Epithelial cell of prostate (primary cell): ENCODE measurements at places on chromosomes 12 and 14.

- no peak for DNase-seq
Measured at GRCh38 chr12:1453810-1454209, 140.6 kb downstream of the FBXL14 start.

DNA sequence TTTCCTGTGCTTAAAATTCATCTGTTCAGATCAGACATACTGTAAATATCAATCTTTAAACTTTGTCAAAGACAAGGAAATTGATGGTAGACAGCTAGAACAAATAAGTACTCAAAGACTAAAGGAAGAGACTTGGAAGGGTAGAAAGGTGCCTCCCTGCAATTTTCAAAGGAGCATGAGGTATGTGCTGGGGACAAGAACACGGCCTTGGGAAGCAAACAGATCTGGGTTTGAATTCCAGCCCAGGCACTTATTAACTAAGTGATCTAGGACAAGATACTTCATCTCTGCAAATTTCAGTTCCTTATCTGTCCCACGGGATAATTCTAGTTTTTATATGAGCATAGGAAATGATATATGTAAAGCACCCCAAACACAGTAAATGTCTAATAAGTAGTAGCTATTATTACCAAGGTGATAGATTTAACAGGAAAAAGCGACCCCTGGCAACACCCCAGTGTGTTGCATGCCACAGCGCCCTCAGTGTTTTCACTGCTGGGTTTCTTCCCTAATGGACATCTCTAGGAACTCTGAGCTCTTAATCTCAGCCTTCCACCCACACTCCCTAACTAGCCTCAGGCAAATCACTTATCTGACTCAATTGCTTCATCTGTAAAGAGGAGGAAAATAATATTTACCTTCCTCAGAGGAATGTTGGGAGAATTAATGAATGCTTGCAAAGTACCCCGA, 44.7 kb upstream of the BMP4 start:
- DNase-seq: no peak

- no peak for DNase-seq
Measured at GRCh38 chr12:60279221-60279620, 683.4 kb downstream of the SLC16A7 start.

DNA sequence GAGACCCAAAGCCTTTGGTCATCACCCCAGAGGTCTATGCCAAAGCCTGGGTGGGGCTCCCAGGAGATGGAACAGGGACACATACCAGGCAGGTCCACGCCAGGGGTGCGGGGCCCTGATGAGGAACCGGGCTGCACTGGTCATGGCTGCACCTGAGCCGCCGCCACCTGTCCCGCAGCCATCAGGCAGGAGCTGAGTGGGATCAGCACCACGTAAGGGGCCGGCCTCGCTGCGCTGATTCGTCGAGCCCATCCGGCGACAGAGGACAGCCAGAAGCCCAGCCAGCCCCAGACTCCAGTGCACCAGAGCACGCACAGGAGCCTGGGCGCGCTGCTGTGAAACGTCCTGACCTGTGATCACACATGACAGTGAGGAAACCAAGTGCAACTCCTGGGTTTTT, 15.9 kb downstream of the DEGS2 start:
- DNase-seq: no peak

- no peak for DNase-seq
Measured at GRCh38 chr12:118586433-118586832, 210.1 kb downstream of the SUDS3 start.

DNA sequence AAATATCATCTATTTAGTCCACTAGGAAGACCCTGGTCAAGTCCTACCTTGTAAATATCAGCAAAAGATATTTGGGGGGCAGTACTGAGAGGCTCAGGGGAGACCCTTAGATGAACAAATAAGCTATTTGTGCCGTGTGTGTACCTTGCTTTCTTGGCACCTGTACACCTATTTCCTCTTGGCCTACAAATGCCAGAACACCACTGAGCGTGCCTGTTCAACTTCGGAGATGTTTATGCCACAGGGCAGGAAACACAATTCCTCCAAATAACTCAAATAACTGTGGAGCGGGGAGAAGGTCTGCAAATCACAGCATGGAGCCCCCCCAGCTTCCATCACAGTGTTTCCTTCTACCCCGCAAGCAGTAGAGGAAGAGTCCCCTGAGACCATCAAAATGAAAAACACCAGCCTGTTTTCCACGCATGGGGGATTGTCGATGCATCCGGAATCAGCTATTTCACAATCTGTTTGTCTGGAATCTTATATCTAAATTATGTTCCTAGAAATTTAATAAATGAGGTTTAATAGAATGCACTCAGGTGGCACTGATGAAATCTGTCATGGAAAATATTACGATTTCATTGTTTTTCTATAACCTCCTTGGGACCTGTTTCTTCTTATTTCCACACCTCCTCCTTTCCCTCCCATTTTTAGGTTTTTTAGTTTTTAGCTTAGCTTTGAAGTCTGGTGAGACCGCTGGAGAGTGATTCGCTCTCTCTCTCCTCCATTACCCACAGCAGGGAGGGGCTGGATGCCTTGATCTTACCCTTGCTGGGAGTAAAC, 254.0 kb upstream of the SRRM4 start:
- DNase-seq: no peak

DNA sequence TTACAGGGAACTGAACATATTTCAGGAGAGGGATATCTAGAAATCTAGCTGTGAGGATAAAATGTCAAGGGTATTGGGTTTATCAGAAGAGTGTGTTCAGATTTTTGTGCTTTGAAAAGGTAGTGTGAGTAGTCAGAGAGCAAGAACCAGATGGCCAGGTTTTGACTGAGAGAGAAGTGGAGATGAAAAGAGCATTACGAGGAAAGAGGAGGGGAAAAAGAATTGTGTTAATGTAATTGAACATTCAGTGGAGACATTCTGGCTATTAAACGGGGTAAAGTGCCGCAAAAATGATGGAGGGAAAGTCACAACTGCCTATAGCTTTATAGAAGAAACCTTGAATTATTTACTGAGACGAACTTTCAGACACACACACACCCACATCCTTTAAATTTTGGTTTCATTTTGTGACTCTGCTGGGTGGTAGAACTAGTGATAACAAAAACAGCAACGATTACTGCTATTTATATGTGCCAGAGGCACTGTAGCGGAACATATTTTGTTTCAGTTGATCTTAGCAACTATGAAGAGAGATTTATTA, 213.6 kb downstream of the ERC1 start:
- no peak for DNase-seq

GRCh38 chr12:20259786-20260185, 108.6 kb upstream of the PDE3A start:
- no peak for DNase-seq

- peak; percentile 87 for DNase-seq
Measured at GRCh38 chr12:50167049-50167828, at the start of gene CERS5. CERS5 (minus strand) TSS chr12:50167369; CDS start chr12:50167297, 72 bp downstream.

- DNase-seq: peak; percentile 53
Measured at GRCh38 chr14:95545515-95546168, 10.8 kb downstream of the GLRX5 start.

DNA sequence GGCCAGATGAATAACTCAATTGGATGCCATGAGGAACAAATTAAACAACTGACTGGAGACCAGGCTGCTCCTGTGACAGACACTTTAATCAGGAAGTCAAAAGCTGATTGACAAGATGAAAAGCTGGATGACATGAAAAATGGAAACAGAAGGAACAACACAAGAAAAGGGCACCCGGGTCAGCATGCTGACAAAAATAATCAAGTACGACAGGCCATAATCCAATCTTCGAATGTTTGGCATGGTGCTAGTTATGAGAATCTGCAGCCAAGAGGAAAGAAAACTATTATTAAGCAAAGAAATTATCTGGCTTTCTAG, 544.7 kb downstream of the ETNK1 start:
- DNase-seq: no peak

DNA sequence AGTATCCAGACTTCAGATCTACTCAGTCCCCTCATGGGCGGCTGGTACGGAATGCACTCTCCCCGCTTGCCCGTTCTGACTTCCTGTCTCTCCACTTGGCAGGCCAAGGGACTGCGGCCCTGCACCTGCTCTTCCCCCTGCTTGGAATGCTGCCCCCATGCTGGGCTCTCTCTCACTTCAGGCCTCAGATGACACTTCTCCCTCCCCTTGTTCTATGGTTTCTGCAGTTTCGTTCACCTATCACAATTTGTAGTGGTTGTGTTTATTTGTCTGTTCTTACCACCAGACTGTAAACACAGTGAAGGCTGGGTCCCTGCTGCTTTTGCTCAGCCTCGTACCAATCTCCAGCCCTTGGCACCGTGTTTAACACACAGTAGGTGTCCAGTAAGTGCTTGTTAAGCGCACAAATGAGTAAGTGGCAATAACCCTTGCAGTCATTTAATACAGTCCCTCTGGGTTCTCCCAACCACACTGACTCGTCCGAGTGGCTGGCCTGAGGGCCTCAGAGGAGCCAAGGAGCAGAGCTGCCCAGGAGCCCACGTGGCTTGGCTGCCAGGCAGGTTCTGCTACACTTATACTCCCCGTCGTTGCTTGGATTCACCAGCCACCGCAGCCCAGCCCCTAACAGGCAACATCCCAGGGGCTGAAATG, 11.8 kb downstream of the SLC6A12 start:
- DNase-seq: no peak

- no peak for DNase-seq
Measured at GRCh38 chr12:14938301-14938700, at the start of gene ERP27. ERP27 (minus strand) TSS chr12:14938537; CDS start chr12:14938508, 29 bp downstream.

DNA sequence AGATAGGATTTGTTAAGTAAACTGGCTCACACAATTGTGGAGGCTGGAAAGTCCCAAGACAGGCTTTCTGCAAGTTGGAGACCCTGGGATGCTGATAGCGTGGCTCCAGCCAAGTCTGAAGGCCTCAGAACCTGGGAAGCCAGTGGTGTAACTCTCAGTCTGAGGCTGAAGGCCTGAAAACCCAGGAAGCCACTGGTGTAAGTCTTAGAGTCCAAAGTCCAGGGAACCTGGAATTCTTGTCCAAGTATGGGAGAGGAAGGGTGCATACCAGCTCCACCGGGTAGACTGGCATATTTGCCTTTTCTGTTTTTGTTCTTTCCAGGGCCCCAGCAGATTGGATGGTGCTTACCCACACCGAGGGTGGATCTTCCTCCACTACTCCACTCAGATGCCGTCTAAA, 18.1 kb downstream of the GMFB start:
- DNase-seq: no peak

DNA sequence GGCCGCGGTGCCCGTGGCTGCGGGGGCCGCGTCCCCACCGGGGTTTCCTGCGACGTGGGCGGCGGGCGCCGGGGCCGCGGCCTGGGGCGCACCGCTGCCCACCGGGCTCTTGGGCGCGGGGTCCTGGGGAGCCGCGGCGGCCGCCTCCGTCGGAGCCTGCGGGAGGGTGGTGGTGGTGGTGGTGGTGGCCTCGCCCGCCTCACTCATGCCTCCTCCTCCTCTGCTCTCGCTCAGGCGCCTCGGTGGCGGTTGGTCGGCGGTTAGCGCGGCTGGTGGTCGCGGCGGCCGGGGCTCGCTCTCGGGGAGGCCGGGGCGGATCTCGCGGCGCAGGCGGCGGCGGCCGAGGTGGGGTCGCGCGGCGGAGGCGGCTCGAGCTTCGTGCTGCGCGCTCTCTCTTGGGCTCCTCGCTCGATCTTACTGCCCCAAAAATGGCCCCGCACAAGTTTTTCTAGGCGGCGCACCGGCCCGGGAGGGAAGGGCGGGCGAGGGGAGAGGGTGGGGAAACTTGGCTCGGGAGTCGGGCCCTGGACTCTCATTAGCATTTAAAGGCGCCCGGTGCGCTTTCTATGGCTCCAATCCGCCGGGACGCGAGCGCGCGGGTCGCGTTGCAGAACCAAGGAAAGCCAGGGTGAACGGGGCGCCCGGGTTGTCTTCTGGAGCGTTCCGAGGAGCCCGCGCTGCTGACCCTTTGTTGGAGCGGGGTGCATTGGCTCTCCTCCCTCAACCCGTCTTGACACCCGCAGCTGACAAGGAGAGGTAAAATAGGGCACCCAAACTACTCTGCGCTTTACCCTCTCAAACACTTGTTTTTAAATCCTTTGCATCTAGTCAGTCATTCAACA, at the start of gene YBX3:
YBX3 (minus strand) TSS at position 419 of the 842 bp plus-strand sequence; CDS start at position 207, 212 bp downstream.
- no peak for DNase-seq

- no peak for DNase-seq
Measured at GRCh38 chr12:75560167-75560566, 48.8 kb upstream of the KRR1 start.

DNA sequence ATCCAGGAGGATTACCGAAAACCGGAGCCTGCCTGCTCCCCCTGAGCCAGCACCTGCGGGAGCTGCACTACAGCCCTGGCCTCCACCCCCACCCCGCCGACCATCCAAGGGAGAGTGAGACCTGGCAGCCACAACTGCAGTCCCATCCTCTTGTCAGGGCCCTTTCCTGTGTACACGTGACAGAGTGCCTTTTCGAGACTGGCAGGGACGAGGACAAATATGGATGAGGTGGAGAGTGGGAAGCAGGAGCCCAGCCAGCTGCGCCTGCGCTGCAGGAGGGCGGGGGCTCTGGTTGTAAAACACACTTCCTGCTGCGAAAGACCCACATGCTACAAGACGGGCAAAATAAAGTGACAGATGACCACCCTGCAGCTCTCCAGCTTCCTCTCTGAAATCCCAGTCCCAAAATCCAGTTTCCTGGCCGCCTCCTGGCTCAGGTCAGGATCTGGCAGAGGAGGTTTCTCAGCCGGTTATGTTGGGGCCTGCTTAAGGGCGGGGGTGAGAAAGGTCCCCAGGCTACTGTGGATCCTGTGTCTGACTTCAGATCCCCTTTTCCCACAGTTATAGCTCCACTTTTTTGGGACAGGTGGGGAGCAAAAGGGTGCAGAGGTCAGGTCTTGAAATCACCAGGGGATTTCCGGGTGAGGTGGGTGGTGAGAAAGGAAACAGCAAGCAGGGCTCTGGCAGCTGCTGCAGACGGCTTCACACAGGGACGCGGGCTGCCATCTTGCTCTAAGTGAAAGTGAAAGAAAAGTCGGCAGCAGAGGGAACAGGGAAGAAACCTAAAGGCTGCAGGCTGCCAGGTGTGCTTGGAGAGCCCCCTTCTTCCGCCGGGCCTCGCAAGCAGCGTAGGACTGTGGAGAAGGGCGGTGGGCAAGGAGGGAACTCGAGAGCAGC, at the start of gene TAPBPL:
TAPBPL (plus strand) TSS at position 695 of the 897 bp plus-strand sequence. CDS start 207 bp downstream, outside the sequence.
- DNase-seq: no peak

DNA sequence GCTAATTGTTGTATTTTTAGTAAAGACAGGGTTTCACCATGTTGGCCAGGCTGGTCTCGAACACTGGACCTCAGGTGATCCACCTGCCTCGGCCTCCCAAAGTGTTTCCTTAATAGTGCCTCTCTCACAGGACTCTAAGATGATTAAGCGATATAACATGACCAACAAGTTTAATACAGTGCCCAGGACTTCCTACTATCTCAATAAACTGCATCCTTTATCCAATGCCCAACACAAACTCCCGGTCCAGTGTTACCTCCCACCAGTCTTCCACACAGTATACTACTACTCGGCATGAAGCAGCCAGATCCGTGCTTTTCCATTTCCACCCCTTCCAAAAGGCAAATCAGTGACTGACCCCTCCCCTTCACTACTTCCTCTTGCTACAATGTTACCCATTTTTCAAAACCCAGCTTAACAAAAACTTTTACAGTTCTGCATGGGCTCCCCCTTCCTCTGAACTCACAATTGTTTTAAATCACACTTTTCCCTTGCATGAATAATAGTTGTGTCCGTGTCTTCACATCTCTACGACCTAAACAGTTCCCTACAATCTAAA, 900 bp downstream of the NOP2 start:
- no peak for DNase-seq
